ENCODE measurements at places on chromosomes 13 and 19.

GRCh38 chr13:74061926-74062595 is 72.1 kb downstream of the KLF12 start:
- DNase-seq, result no peak

- no peak for DNase-seq
These were observed 1.1 kb upstream of the ONECUT3 start for GRCh38 chr19:1752009-1752756.

- DNase-seq, result no peak
These were observed 69.5 kb downstream of the ZNF723 start for GRCh38 chr19:22901431-22902130.

DNA sequence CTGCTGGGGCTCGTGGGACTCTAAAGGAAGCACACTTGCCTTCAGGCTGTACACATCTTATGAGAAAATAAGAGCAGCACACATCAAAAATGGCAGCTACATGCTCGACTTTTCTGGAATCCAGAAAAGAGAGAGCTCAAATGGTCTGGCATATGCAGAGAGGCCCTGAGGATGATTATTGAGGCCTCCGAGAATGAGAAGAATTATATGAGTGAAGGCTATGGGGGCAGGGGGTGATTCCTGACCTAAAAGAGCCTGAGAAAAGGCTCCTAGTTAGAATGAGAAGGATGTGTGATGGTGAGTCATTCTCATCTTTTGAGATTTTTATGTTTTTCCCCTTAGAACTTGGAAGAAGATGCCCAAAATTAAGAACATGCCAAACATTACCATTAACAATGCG is 97.1 kb downstream of the HSPH1 start:
- DNase-seq, result no peak

- DNase-seq, result no peak
These were observed 5.0 kb upstream of the PDS5B start for GRCh38 chr13:32581177-32581786.

DNA sequence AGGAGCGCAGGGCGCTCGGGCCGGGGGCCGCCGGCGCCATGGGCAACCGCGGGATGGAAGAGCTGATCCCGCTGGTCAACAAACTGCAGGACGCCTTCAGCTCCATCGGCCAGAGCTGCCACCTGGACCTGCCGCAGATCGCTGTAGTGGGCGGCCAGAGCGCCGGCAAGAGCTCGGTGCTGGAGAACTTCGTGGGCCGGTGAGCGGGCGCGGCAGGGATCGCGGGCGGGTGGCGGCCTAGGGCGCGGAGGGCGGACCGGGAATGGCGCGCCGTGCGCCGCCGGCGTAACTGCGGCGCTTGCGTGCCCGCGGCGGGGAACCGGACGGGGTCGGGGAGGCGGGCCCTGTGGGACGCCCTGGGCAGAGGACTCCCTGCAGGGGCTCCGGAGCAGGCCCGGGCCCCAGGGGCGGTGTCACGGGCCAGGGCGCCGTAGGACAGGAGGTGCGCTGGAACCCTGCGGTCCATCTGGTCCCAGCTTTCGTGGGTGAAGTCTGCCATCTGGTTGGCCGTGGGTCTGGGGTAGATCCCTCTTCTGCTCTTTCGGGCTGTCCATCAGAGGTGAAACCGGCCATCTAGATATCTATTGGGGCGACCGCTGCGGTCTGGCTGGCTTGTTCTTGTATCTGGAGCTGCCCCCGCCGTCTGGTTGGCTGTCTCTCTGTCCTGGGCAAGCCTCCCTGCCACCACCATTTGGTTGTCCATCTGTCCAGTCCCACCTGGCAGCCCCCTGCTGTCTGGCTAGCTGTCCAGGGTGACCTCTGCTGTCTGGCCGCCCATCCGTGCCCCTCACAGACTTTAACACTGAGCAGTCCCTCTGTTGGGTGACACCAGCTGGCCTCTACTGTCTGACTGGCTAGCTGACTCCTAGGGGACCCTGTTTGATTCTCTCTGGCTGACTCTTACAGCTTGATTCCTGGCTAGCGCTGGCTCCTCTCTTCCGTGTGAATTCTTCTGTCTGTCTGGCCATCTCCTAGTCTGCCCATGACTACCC is 622 bp downstream of the DNM2 start:
- DNase-seq, result peak; percentile 47

- no peak for DNase-seq
These were observed 8.2 kb downstream of the LONP1 start for GRCh38 chr19:5711713-5712161.

- no peak for DNase-seq
These were observed 28.5 kb downstream of the CRYL1 start for GRCh38 chr13:20497006-20497775.

DNA sequence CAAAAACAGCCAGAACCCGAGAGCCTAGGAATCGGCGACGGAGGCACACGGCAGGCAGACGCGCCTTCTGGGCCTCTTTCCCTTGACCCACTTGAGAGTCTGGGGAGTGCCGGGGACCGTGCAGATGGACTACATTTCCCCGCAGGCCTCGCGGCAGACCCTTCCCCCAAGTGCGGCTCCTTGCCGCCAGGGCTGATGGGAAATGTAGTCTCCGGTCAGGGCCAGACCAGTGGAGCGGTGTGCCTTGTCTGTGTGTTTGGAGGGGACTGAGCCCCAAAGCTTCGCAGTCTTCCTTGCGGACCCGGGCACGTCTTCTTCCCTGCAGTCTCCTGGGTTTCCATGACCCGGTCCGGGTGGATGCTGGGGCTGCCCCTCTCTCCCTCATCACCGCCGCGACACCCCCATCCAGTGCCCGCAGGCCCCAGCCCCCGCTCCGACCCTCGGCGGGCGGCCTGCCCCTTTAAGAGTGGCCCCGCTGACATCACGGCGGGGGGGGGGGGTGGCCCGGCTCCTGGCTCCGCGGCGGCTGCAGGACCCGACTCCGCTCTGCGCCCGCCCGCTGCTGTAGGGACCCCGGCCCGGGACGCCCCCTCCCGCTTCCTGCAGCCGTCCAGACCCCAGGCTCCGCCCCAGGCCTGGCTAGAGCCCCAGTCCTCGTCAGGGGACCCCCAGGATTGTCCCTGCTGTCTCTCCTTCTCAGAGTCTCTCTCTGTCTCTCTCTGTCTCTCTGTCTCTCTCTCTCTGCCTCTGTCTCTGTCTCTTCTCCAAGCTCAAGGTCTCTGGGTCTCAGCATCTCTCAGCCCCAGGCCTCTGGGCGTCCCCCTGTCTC is 758 bp upstream of the CACNG7 start:
- peak; percentile 41 for DNase-seq

- DNase-seq, result no peak
These were observed 639.0 kb upstream of the KLHL1 start for GRCh38 chr13:70747262-70747661.

GRCh38 chr19:39415111-39416046 is 2.9 kb downstream of the PLEKHG2 start:
- no peak for DNase-seq

DNA sequence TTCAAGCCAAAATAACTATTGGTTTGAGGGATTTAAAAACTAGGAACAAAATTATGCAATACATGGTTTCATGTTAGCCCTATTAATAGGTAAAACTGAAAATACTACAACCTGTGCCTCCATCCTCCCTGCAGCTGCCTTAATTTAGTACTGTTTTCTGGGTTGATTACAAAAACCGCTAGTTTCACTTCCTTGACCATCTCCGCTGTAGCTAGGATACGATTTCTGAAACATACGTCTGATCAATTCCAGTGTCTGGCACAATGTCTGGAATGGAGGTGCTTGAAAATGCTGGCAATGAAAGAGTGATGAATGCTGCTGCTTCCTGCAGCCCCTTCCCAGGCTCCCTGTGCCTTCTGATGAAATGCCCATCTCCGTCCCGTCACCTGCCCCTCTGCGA is 273.5 kb downstream of the SHISA2 start:
- no peak for DNase-seq

DNA sequence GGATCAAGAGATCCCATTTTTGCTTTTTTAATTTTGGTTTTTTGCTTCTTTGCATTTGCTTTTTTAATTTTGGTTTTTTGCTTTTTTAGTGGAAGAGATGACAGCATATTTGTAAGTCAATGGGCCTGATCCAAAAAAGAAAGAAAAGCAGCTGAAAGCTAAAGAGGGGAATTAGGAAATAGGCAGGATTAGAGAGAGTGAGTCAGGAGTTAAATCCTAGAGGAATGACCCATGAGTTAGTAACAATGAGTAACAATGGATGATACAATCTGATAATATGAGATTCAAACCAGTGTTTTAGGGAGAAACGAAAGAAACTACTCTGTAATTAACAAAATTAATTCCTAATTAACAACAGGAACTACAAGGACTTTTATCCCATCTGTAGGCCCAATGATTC is 111.2 kb upstream of the SGCG start:
- DNase-seq, result no peak

GRCh38 chr19:32397671-32398101 is 7.9 kb upstream of the DPY19L3 start:
- no peak for DNase-seq

DNA sequence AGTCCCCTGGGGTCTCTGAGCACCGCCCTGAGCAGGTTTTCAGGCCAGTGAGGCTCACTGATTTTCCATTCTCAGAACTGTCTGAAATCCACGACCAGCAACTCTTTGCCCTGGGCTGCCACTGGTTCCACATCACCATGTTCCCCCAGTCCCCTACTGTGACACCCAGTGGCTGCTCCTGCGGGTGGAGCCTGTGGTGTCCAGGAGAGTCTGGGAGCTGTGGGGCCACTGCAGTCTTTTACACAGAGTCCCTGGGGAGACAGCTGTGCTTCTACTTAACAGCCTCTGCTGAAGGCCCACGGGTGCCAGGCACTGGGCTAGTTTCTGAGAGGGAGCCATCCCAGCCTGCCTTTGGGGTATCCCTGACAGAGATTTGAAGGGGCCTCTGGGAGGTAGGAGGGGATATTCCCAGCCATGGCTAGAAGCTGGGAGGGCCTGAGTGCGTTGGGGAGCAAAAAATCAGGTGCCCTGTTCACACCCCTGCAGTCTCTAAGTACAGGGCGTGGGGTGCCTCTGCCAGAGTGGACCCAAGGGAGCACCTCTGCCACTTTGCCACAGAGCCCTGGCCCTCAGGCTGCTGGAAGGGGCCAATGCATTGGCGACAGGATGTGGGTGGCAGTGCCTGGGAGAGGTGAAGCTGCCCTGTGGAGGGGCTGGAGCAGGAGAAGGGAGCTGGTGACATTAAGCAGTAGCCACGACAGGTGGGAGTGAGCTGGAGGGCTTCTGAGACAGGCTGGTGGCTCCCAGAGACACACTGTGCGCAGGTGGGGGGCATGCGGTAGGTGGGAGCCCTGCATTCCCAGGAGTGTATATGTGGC is 200.2 kb upstream of the ZNF536 start:
- DNase-seq, result no peak

GRCh38 chr13:91596842-91597241 is 198.4 kb downstream of the GPC5 start:
- no peak for DNase-seq

- DNase-seq, result peak; percentile 55
These were observed 21.3 kb downstream of the HCN2 start for GRCh38 chr19:610801-611480.

GRCh38 chr19:5864725-5865486 is 5.4 kb downstream of the FUT5 start:
- no peak for DNase-seq

GRCh38 chr13:84481958-84482357 is 599.7 kb upstream of the SLITRK1 start:
- no peak for DNase-seq

- no peak for DNase-seq
These were observed 59.4 kb downstream of the SLC10A2 start for GRCh38 chr13:103006641-103007426.

DNA sequence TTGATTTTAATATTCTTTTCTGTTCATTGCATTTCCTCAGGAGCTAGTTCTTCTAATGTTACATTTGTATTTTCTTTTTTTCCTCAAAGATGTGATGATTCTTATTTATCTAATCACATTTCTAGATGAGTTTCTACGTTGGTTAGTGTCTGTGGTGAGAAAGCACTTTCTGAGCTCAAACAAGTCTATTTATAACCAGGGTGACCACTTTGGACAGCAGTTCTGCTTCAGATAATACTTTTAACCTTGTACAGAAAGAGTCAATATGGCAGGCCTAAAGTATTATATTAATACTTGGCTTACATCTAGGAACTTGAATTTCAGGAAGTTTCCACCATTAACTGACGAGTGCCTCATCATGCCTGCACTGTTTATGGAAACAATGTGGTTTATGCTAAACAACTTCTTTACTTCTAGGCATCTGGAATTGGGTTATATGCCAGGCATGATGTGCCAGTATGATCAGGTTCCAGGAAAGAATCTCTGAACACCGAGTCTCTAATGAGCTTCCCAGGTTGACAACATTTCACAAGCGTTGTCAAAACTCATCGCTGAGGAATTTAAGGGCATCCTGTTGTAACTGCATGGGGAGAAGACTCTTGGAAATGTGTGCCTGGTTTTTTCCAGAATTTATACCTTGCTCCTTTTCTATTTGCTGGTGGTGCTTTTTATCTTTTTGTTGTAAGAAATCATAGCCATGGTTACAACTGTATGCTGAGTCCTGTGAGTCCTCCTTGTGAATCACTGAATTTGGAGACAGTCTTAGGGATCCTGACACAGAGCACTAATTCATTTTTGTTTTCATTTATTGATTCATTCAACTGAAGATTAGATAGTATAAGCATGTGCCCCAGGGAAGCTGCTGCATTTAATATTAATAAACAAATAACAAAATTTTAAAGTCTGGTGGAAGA is 344.4 kb upstream of the PCDH9 start:
- no peak for DNase-seq

GRCh38 chr19:39498798-39499642 is at the start of gene DLL3:
TSS of gene DLL3 (plus strand) at chr19:39498947. CDS start at chr19:39498975, 28 bp downstream.
- DNase-seq, result no peak

- no peak for DNase-seq
These were observed 222.6 kb upstream of the KLHL1 start for GRCh38 chr13:70330697-70331361.

- no peak for DNase-seq
These were observed 59.1 kb upstream of the GPR183 start for GRCh38 chr13:99366075-99366987.

- no peak for DNase-seq
These were observed 390.8 kb downstream of the FOXO1 start for GRCh38 chr13:40275636-40276035.

DNA sequence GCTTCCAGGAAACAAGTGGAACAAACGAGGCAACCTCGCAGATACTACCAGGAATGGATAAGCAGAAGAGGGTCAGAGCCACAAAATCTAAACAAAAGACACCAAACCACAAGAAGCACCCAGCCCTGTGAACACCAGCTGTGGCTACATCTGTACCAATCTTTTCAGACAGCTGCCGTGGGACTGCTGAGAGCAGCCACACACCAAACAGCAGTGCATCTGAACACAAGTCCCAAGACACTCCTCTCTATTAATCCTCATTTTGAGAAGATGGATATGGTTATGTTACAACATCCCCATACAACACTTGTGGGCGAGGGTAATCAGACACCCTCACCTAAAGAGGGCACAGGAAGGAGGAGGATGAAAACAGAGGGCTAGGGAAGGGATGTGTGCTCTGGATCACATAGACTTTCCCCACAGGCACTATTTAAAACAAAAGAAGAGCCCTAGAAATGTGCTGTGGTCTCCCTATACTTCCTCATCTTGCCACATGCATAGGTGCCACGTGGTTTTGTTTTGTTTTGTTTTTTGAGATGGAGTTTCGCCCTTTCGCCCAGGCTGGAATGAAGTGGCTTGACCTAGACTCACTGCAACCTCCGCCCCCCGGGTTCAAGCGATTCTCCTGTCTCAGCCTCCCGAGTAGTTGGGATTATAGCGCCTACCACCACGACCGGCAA is 41.6 kb upstream of the ZNF14 start:
- no peak for DNase-seq

- DNase-seq, result no peak
These were observed 140.0 kb downstream of the SIPA1L3 start for GRCh38 chr19:38047049-38047438.
